ENCODE measurements at places on chromosomes 6 and 20.

DNA sequence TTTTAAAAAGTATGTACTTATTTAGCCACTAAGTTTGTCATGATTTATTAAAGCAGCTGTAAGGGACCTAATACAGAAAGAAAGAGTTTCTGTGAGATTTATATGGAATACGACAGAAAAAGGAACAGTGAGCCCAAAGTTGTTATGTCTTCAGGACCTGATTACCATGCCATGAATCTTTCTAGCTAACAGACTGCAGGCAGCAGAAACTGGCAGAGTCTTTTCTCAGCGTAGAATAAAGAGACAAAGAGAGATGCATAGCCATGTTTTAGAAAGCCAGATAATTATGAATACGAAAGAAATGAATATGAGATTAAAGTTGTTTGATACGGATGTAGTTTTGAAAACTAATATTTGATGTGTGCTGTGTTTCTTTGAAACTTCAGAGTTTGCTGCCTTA, 624.1 kb upstream of the ADGRB3 start:
- DNase-seq: no peak

DNA sequence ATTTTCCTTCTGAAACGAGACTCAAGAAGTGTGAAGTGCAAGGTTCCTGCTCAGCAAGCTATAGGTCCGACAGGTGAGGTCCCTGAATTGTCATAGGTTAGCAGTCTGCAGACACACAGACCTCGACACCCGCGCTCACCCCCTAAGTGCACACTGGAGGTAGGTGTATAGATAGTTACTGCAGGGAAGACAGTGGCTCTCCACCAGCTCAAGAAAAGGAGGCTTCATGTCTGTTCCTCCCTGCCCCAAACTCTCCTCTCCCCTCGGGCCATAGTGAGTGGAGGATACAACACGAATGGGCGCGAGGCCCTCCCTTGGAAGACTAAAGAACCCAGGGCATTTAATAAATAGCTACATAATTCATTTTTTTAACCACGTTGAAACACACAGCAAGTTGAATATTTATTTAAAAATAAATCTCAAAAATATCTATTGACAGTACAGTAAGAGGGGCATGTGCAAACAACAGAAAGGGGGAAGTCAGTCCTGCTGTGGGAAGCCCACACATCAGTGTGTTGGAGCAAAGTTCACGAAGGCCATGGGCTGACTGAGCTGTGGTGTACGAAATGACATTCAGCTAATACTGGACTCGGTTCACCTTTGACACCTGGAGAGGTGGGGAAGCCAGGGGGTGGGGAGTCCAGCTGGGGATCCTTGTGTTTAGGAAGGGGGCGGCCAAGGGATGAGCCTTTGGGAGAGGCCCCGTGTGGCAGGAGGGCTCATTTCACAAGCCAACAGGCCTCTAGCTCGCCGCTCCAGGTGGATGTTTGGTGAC, 10.7 kb downstream of the SPATA2 start:
- no peak for DNase-seq

DNA sequence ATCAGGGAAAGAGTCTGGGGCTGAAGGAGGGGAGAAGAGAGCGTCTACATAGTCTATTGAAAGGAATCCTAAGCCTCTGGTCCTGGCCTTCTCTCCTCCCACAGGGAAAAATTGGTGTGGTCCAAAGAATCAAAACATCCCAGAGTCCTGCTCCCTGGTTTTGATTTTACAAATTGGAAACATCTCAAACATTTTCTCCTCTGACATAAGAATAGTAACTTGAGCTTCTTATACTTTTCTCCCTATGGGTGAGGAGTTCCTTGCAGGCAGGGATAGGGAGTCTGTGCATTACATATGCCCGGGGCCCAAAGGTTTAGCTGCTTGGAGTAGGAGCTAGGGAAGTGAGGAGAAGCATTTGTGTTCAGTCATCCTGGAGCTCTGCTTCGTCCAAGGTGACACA, 120.0 kb upstream of the GGTLC1 start:
- DNase-seq: no peak

- no peak for DNase-seq
Observed at GRCh38 chr6:109760208-109760607, 69.1 kb downstream of the FIG4 start.

DNA sequence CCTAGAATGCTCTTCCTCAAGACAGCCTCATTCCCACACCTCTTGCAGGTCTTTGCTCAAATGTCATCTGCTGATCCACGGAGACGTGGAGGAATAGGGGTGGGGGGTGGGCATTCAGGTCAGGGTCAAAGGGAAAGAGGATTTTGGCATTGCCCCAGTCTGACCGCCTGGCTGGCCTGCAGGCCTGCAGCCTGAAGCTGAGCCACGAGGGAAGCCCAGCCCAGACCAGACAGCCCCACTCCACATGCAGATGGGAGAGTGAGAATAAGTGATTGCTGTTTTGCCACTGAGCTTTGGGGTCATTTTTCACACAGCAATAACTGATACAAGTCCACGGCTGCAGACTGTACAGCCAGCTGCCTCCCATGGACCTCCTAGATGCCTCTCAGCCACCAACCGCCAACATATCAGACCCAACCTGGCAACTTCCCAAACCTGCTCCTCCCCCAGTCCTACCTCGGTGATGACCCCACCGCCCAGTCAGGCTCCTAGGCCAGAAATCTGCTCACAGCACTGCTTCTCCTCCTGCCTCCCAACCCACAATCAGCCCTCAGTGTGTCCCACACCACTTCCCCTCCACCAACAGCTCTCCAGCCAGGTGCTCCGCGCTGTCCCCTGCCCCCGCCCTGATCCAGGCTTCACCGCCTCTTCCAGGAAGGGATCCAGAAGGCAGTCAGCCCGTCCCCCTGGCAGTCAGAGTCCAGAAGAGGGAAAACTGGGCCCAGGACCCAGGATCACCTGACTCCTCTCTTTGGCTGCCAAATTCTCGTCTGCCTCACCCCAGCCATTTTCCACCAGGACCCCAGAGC, 14.0 kb downstream of the KIAA1755 start:
- no peak for DNase-seq

GRCh38 chr20:48460681-48461080, 367.1 kb downstream of the PREX1 start:
- DNase-seq: no peak
